G401 (cell line): ENCODE measurements at places on chromosomes 12 and 14. TPM values are rescaled to one million over a fixed set of nuclear protein-coding genes. Genes with fewer than 3 reads are reported as not detected.

The IFT81 gene
- total RNA-seq = 15.3 and 36.1 TPM in 2 replicates

The TAS2R13 gene
- not detected in 2 replicates for total RNA-seq

The LUM gene
- not detected in 2 replicates for total RNA-seq

The SIX4 gene
- total RNA-seq = 20.5 and 22.1 TPM in 2 replicates

The BDKRB2 gene
- not detected in 2 replicates for total RNA-seq

The GZMH gene
- not detected in 2 replicates for total RNA-seq

The KRT6B gene
- total RNA-seq = not detected in 2 replicates

The RPL10L gene
- total RNA-seq = not detected in 2 replicates

The CNTN1 gene
- total RNA-seq = not detected in 2 replicates

The CISTR gene
- total RNA-seq = not detected in 2 replicates

The TAMALIN gene
- 33.3 and 78.2 TPM in 2 replicates for total RNA-seq

The DIO2 gene
- not detected in 2 replicates for total RNA-seq

The DLGAP5 gene
- total RNA-seq = 63.1 and 109 TPM in 2 replicates

The RASAL1 gene
- 3.1 and 3.3 TPM in 2 replicates for total RNA-seq

The CLEC2A gene
- not detected in 2 replicates for total RNA-seq

The VDR gene
- total RNA-seq = 0.06 and 0.07 TPM in 2 replicates

The KRT6A gene
- total RNA-seq = not detected in 2 replicates

The TAS2R14 gene
- total RNA-seq = 0.12 and 3.0 TPM in 2 replicates

The SLCO1C1 gene
- total RNA-seq = not detected in 2 replicates
